ENCODE measurements at places on chromosomes 16 and 17.

GRCh38 chr17:40659911-40660310 lies 5.1 kb downstream of the KRT222 start:
- peak; percentile 15 for DNase-seq

- no peak for DNase-seq
Measured at GRCh38 chr16:86533076-86533475, 22.0 kb downstream of the MTHFSD start.

DNA sequence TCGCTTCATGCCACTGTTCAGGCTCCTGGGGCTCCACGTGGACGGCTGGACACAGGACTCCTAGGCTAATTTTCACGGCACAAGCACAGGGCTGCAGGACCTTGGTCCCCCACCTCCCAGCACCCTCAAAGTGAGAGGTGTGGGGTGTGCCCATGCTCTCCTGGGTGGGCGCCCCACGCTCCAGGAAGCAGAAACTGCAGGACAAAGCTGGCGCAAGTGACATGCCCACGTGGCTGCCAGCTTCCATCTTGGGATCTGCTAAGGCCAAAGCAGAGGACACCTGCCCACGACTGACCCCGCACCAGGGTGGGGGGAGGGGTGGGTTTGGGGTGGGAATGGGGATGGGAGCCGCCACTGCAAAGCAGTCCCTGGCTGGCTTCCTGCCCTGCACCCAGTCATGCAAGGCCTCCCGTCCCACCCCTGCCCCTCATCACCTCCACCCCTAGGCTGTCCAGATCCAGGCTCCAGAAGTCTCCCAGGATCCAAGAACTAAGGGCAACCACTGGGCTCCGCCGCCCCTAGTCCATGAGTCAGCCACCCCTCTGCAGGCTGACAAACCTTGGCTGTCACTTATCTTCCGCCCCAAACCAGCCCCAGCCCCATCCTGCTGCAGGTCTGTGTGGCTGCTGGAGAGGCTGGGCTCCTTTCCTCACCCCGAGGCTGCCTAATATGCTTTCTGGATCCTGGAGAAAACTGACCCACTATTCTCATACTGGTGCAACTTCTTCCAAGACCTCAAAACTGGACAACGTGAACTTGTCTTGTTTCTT lies 11.1 kb downstream of the USP6 start:
- DNase-seq, result no peak

GRCh38 chr16:75305364-75306098 lies 54.1 kb upstream of the BCAR1 start:
- peak; percentile 26 for DNase-seq

DNA sequence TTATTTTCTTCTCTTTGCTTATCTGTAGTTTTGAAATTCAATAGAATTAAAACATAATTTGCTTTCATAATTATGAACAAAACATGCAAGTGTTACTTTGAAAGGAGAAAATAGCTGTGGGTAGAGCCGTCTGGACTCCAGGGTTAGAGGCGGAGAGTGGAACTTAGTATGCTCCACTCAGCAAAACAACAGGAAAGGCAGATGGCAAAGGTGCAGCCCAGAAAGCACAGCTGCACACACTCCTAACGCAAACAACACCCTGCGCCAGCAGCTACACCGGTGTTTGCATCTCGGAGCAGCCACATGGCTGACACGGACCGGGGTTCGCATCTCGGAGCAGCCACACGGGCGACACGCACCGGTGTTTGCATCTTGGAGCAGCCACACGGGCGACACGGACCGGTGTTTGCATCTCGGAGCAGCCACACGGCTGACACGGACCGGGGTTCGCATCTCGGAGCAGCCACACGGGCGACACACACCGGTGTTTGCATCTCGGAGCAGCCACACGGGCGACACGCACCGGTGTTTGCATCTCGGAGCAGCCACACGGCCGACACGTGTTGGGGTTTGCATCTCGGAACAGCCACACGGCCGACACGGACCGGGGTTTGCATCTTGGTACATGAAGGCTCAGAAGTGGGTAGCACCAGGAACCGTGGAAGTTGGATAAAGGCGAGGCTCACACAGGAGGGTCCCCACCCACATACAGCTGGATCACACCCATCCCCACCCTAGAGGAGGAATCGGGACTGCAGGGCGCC lies 12.2 kb upstream of the CAPN15 start:
- DNase-seq, result no peak

- DNase-seq, result no peak
Measured at GRCh38 chr17:75645501-75645888, 12.3 kb downstream of the SMIM5 start.

GRCh38 chr17:41176744-41177387 lies 1.2 kb downstream of the KRTAP4-2 start:
- DNase-seq, result no peak

DNA sequence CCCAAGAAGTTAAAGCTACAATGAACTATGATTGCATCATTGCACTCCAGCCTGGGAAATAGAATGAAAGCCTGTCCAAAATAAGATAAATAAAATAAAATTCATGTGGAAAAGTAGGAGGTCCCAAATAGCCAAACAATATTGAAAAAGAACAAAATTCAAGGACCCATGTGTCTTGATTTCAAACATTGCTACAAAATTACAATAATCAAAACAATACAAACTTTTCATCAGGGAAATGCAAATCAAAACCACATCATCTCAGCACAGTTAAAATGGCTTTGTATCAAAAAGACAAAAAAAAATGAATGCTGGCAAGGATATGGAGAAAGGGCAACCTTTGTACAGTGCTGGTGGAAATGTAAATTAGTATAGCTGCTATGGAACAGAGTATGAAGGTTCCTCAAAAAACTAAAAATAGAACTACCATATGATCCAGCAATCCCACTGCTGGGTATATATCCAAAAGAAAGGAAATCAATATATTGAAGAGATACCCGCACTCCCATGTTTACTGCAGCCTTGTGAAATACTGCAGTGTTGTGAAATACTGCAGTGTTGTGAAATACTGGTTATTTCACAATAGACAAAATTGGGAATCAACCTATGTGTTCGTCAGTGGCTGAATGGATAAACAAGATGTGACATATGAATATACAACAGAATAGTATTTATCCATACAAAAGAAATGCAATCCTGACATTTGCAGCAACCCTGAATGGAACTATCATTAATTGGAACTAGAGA lies 24.5 kb upstream of the ZNF287 start:
- DNase-seq, result no peak

DNA sequence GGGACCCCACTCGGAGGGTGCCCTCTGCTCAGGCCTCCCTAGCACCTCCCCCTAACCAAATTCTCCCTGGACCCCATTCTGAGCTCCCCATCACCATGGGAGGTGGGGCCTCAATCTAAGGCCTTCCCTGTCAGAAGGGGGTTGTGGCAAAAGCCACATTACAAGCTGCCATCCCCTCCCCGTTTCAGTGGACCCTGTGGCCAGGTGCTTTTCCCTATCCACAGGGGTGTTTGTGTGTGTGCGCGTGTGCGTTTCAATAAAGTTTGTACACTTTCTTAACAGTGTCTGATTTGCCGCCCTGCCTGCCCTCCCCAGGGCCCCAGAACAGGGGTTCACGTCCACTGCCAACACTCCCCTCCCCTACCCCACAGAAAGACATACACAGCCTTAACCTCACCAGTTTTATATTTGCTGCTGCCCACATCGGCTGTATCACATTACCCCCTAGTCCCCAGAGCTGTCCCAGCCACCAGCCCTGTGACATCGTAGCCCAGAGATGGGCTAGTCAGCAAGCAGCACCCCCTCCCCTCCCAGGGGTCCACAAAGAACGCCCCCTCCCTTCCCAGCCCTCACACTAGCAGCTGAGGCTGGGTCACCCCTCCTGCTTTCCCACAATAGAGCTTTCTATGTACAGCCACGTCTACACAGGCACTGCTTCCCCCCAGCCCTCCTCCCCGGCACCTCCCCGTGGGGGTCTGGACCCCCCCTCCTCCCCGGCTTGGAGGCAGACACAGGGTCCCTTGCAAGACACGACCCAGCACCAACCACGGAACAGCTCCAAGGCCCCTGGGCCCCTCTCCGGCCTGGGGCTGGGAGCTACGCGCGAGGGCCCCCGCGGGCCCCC lies 7.9 kb downstream of the GRN start:
- no peak for DNase-seq

- DNase-seq, result no peak
Measured at GRCh38 chr17:45293413-45294211, 23.2 kb downstream of the MAP3K14 start.

GRCh38 chr16:52404546-52404945 lies 142.4 kb downstream of the TOX3 start:
- no peak for DNase-seq

DNA sequence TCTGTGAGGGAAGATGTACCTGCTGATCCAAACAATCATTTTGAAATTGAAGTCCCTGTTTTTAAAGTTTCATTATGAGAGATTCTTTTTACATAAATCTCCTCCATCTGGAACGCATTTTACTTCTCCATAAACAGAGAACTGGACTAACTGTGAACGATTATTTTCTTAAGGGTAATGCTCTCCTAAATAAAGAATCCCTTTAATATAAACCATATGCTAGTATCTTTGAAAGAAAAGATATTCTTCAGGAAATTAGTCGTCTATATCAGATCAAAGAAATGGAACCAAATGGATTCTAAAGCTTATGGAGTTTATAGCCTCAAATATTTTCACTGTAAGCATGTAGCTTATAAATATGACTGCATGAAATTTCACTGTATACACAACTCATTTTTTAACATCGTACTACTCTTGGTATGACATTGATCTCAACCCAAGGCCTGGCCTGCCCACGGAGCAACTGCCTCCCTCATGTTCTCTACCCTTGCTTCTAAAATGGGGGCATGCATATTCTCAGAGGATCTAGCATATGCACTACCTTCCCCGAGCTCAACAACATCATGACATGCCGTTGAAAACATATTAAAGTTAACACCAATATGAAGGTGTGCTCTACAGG lies 66.4 kb downstream of the MYH10 start:
- DNase-seq, result no peak

DNA sequence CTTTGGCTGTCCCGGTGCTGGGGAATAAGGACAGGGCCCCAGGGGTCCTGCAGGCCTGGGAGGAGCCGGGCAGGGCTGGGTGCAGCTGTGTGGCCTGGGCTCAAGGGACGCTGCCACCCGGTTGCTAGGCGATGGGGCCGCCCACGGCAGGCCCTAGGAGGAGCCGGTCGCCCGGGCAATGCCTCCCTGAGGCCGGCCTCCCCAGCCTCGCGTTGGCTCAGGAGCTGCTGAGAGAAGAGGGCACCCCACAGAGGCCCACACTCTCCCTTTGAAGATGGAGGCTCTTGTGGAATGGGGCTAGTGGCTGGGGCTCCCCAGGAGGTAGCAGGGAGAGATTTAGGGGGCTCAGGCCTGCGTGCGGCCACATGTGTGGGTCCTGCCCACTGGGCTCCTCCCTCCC lies at the start of gene CIBAR2:
CIBAR2 (minus strand) TSS at position 109 of the 400 bp plus-strand sequence. CDS start 120 bp downstream, outside the sequence.
- no peak for DNase-seq

- DNase-seq, result no peak
Measured at GRCh38 chr17:50858486-50859225, 7.5 kb downstream of the TOB1 start.

GRCh38 chr17:53996890-53997289 lies 174.2 kb downstream of the KIF2B start:
- DNase-seq, result no peak

Measured in CD4-positive, alpha-beta memory T cell (primary cell).